HFFc6 (cell line): ENCODE measurements at places on chromosomes 16 and 17. TPM values are rescaled to one million over a fixed set of nuclear protein-coding genes. Genes with fewer than 3 reads are reported as not detected.

DNA sequence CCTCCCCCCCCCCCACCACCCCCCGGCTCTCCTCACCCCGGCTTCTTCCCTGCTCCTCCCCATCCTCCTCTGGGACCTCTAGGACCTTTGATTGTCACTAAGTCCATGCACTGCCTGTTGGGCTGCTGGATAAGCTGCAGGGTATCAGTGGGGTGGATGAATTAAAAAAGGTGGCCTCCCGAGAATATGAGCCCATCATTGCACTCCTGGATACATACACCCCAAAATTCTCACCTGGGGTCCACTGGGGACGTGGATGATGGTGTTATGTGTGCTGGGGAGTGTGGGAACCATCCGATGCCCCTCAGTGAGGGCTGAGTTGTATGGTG lies 88.8 kb downstream of the IRF8 start:
- no peak overlapping the region for H3K4me3 ChIP-seq
- no peaks in the 10 kb centered on the region for H3K36me3 ChIP-seq
- no peaks in the 10 kb centered on the region for H3K4me1 ChIP-seq
- H3K27me3 ChIP-seq = peaks cover 61% of the 10 kb centered on the region
- no peak for DNase-seq
- H3K27ac ChIP-seq = no peak overlapping the region

GRCh38 chr17:55152236-55152635 lies 112.5 kb upstream of the HLF start:
- no peak overlapping the region for H3K4me3 ChIP-seq
- H3K36me3 ChIP-seq = peaks cover 5% of the 10 kb centered on the region; the same call in 1 of the 2 replicates
- DNase-seq = no peak
- H3K27me3 ChIP-seq = no peaks in the 10 kb centered on the region
- H3K27ac ChIP-seq = no peak overlapping the region

The FTO gene
- 81.6 to 104 TPM (median 90.5 TPM) in 3 replicates for total RNA-seq

- no peak overlapping the region for H3K4me3 ChIP-seq
- no peak for DNase-seq
- H3K27ac ChIP-seq = no peak overlapping the region
- H3K36me3 ChIP-seq = peaks cover 29% of the 10 kb centered on the region
These were observed 315.6 kb downstream of the SNX29 start for GRCh38 chr16:12291989-12292759.

- DNase-seq = no peak
- no peak overlapping the region for H3K4me3 ChIP-seq
- no peak overlapping the region for H3K27ac ChIP-seq
- no peaks in the 10 kb centered on the region for H3K27me3 ChIP-seq
- peaks cover 10% of the 10 kb centered on the region; the same call in 1 of the 2 replicates for H3K36me3 ChIP-seq
- 0 out of 2 replicates have a peak, but pooled peaks cover 7% of the 10 kb centered on the region for H3K4me1 ChIP-seq
These were observed 12.2 kb upstream of the ITGAE start for GRCh38 chr17:3813171-3813570.

DNA sequence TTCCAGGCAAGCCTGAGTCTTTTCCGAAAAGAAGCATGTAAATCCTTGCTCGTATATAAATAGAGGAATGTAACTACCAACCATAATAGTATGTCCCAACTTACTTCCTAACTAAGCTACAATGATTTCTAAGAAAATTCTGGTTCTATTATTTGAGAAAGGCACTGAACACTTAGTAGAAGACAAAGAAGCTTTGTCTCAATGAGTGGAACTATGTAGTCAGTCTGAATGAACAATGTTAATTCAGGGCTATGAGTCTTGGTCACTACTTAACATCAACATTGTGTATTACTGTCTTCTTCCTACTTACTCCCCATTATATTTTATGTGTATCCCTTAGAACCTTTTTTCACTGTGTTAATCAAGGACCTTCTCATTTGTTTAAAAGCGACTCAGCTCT lies 206.0 kb downstream of the CYB561 start:
- DNase-seq = no peak
- H3K4me1 ChIP-seq = peaks cover 6% of the 10 kb centered on the region; the same call in 1 of the 2 replicates
- H3K27ac ChIP-seq = no peak overlapping the region
- no peaks in the 10 kb centered on the region for H3K27me3 ChIP-seq

The GCGR gene
- total RNA-seq = not detected in 2 replicates

GRCh38 chr16:29987371-29988085 lies 7.9 kb downstream of the HIRIP3 start:
- peaks cover 12% of the 10 kb centered on the region for H3K4me1 ChIP-seq
- no peak overlapping the region for H3K27ac ChIP-seq
- no peaks in the 10 kb centered on the region; the same call in 1 of the 2 replicates for H3K27me3 ChIP-seq

DNA sequence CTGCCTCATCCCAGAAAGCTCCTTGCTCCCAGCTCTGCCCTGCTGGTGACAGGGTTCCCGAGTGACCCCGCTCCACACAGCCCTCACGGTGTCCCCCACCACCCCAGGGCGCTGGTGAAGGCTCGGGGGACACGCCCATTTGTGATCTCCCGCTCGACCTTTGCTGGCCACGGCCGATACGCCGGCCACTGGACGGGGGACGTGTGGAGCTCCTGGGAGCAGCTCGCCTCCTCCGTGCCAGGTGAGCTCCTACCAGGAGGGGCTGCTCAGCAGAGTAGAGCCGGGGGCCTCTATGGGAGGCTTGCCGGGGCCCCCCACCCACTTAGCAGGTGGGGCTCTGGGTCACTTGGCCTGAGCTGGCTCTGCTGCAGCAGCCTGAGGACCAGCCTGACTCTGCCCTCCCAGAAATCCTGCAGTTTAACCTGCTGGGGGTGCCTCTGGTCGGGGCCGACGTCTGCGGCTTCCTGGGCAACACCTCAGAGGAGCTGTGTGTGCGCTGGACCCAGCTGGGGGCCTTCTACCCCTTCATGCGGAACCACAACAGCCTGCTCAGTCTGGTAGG lies 11.2 kb downstream of the GAA start:
- H3K27ac ChIP-seq = no peak overlapping the region
- no peaks in the 10 kb centered on the region; the same call in 1 of the 2 replicates for H3K4me1 ChIP-seq
- H3K36me3 ChIP-seq = 0 out of 2 replicates have a peak, but pooled peaks cover 8% of the 10 kb centered on the region
- no peaks in the 10 kb centered on the region; the same call in none of the 2 replicates for H3K27me3 ChIP-seq
- no peak for DNase-seq
- H3K4me3 ChIP-seq = no peak overlapping the region

GRCh38 chr16:50313596-50314478 lies 47.5 kb downstream of the ADCY7 start:
- no peak for DNase-seq
- peaks cover 4% of the 10 kb centered on the region; the same call in 1 of the 2 replicates for H3K27me3 ChIP-seq
- H3K36me3 ChIP-seq = peaks cover 18% of the 10 kb centered on the region
- H3K27ac ChIP-seq = no peak overlapping the region
- H3K4me1 ChIP-seq = peaks cover 6% of the 10 kb centered on the region; the same call in 1 of the 2 replicates

The CACNA1G gene
- total RNA-seq = 0.03 and 0.05 TPM in 2 replicates

GRCh38 chr17:62163847-62164246 lies 98.8 kb upstream of the MED13 start:
- peaks cover 9% of the 10 kb centered on the region for H3K4me1 ChIP-seq
- no peak overlapping the region for H3K27ac ChIP-seq
- no peak for DNase-seq
- H3K27me3 ChIP-seq = peaks cover 15% of the 10 kb centered on the region; the same call in 1 of the 2 replicates

The RARA gene
- 27.9 to 31.5 TPM (median 28.0 TPM) in 3 replicates for total RNA-seq

- peak overlapping the region; percentile 35; the same call in 1 of the 2 replicates for H3K4me3 ChIP-seq
- H3K27ac ChIP-seq = peak overlapping the region; percentile 82
- peaks cover 54% of the 10 kb centered on the region for H3K36me3 ChIP-seq
- no peak for DNase-seq
- peaks cover 90% of the 10 kb centered on the region for H3K4me1 ChIP-seq
These were observed 168.5 kb downstream of the CYB561 start for GRCh38 chr17:63277629-63278028.

DNA sequence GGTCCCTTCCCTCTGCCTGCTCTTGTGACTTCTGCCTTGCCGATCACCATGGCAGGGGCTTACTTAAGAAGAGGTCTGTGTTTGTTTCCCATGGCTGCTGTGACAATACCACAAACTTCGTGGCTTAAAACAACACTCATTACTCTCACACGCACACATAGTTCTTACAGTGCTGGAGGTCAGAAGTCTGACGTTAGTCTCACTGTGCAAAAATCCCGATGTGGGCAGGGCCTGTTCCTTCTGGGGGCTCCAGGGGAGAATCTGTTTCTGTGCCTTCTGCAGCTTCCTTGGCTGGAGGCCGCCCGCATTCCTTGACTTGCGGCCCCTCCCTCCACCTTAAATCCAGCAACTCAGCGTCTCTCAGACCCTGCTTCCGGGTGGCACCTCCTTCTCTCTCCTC lies 249.2 kb upstream of the GSE1 start:
- peaks cover 5% of the 10 kb centered on the region; the same call in 1 of the 2 replicates for H3K36me3 ChIP-seq
- peak overlapping the region; percentile 95 for H3K27ac ChIP-seq
- peak overlapping the region; percentile 63 for H3K4me3 ChIP-seq
- peak; percentile 91 for DNase-seq
- peaks cover 38% of the 10 kb centered on the region for H3K4me1 ChIP-seq
- peaks cover 10% of the 10 kb centered on the region for H3K27me3 ChIP-seq

DNA sequence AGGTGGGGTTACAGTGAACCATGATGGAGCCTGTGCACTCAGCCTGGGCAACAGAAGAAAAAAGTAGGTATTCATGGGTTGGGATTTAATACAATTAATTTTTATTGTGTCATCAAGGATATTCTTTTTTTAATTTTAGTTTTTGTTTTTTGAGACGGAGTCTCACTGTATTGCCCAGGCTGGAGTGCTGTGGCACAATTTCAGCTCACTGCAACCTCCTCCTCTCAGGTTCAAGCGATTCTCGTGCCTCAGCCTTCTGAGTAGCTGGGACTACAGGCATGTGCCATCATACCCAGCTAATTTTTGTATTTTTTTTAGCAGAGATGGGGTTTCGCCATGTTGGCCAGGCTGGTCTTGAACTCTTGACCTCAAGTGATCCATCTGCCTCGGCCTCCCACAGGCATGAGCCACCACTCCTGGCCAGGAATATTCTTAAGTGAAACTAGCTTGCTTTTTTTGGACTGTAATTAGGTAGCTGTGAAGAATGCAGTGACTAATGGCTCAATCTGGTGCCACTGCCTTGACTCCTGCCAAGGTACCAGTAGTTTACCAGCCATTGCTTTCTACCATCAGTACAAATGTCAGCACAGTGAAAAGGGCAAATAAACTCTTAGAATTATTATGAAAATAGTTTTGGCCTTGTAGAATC lies 4.8 kb downstream of the PPM1D start:
- DNase-seq = peak; percentile 70
- peaks cover 54% of the 10 kb centered on the region for H3K4me1 ChIP-seq
- peak overlapping the region; percentile 64 for H3K27ac ChIP-seq
- peak overlapping the region; percentile 68 for H3K4me3 ChIP-seq

The ORMDL3 gene
- 47.8 to 62.3 TPM (median 48.8 TPM) in 3 replicates for total RNA-seq

GRCh38 chr17:82865274-82865673 lies 25.5 kb upstream of the ZNF750 start:
- H3K4me1 ChIP-seq = peaks cover 25% of the 10 kb centered on the region
- no peak for DNase-seq
- H3K27ac ChIP-seq = no peak overlapping the region; the same call in 1 of the 2 replicates
- H3K4me3 ChIP-seq = no peak overlapping the region
- no peaks in the 10 kb centered on the region; the same call in none of the 2 replicates for H3K27me3 ChIP-seq

GRCh38 chr16:65181071-65181561 lies 59.3 kb upstream of the CDH11 start:
- peaks cover 48% of the 10 kb centered on the region for H3K4me1 ChIP-seq
- DNase-seq = no peak
- H3K27ac ChIP-seq = no peak overlapping the region
- H3K27me3 ChIP-seq = no peaks in the 10 kb centered on the region
- no peak overlapping the region for H3K4me3 ChIP-seq

The DDX28 gene
- 6.8 and 8.0 TPM in 2 replicates for total RNA-seq

GRCh38 chr17:66858226-66859083 lies 23.5 kb downstream of the CACNG5 start:
- no peaks in the 10 kb centered on the region for H3K36me3 ChIP-seq
- no peak overlapping the region for H3K27ac ChIP-seq
- H3K4me1 ChIP-seq = no peaks in the 10 kb centered on the region
- peaks cover 15% of the 10 kb centered on the region for H3K27me3 ChIP-seq
- H3K4me3 ChIP-seq = no peak overlapping the region

GRCh38 chr17:72978593-72979218 lies 113.8 kb downstream of the SLC39A11 start:
- no peaks in the 10 kb centered on the region; the same call in 1 of the 2 replicates for H3K36me3 ChIP-seq
- no peak overlapping the region for H3K4me3 ChIP-seq
- H3K27ac ChIP-seq = peak overlapping the region; percentile 97
- H3K4me1 ChIP-seq = peaks cover 56% of the 10 kb centered on the region
- H3K27me3 ChIP-seq = peaks cover 2% of the 10 kb centered on the region; the same call in 1 of the 2 replicates
- DNase-seq = no peak

DNA sequence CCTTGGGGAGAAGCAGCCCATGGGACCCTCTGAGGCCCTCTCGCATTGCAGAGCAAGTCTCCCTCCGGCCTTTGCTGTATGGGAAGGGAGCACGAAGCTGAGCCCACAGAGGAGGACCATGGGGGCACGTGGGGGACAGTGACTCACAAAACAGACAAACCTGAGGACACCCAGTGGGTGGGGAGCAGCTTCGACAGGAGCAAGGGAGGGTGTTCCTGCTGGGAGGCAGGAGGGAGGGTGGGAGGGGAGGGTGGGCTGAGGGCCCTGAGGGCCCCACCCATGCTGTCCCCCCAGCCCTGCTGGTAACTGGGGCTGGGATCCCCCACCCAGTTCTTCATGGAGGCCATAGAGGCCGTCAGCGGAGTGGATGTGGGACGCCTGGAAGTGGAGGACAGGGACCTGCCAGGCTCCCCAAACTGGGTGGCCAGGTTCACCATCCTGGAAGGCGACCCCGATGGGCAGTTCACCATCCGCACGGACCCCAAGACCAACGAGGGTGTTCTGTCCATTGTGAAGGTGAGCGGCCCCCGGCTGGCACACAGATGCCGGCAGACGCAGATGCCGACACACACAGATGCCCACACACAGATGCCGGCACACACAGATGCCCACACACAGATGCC lies 12.5 kb downstream of the SLC22A31 start:
- no peaks in the 10 kb centered on the region for H3K4me1 ChIP-seq
- H3K27me3 ChIP-seq = peaks cover 4% of the 10 kb centered on the region
- no peaks in the 10 kb centered on the region for H3K36me3 ChIP-seq
- DNase-seq = peak; percentile 28
- H3K4me3 ChIP-seq = no peak overlapping the region

GRCh38 chr17:78409191-78409928 lies 30.9 kb downstream of the PGS1 start:
- no peak for DNase-seq
- peaks cover 33% of the 10 kb centered on the region for H3K4me1 ChIP-seq
- H3K36me3 ChIP-seq = peaks cover 11% of the 10 kb centered on the region; the same call in 1 of the 2 replicates
- no peaks in the 10 kb centered on the region; the same call in 1 of the 2 replicates for H3K27me3 ChIP-seq
- H3K4me3 ChIP-seq = no peak overlapping the region
- H3K27ac ChIP-seq = no peak overlapping the region

The TEKT1 gene
- not detected in 3 replicates for total RNA-seq

GRCh38 chr16:47236716-47237115 lies 93.0 kb upstream of the NETO2 start:
- no peak for DNase-seq
- H3K27ac ChIP-seq = no peak overlapping the region
- no peaks in the 10 kb centered on the region for H3K4me1 ChIP-seq
- H3K36me3 ChIP-seq = peaks cover 5% of the 10 kb centered on the region; the same call in 1 of the 2 replicates

- no peaks in the 10 kb centered on the region for H3K36me3 ChIP-seq
- peaks cover 20% of the 10 kb centered on the region for H3K27me3 ChIP-seq
- no peaks in the 10 kb centered on the region for H3K4me1 ChIP-seq
- no peak overlapping the region for H3K27ac ChIP-seq
- no peak for DNase-seq
These were observed 16.3 kb upstream of the MYO15B start for GRCh38 chr17:75571197-75571884.
